Activated naive CD4-positive, alpha-beta T cell (primary cell): ENCODE measurements at places on chromosomes 13 and 19.

DNA sequence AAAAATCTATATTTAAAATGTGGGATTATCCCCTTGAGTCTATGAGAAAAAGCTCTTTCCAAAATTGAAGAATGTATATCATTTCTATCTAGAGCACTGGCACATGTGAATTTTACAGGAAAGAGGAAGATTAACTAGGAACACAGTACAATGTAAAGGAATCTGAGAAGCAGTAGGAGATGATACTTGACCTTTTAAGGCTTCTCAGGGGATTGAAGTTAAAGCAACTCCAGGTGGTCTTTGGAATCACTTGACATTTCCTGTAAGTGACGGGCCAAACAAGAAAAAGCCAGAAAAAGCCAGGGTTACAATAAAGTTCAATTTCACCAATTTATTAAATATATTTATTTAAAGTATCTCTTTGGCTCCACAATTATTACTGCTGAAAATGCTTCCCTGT, 1373.9 kb downstream of the OLFM4 start:
- no peak for DNase-seq

DNA sequence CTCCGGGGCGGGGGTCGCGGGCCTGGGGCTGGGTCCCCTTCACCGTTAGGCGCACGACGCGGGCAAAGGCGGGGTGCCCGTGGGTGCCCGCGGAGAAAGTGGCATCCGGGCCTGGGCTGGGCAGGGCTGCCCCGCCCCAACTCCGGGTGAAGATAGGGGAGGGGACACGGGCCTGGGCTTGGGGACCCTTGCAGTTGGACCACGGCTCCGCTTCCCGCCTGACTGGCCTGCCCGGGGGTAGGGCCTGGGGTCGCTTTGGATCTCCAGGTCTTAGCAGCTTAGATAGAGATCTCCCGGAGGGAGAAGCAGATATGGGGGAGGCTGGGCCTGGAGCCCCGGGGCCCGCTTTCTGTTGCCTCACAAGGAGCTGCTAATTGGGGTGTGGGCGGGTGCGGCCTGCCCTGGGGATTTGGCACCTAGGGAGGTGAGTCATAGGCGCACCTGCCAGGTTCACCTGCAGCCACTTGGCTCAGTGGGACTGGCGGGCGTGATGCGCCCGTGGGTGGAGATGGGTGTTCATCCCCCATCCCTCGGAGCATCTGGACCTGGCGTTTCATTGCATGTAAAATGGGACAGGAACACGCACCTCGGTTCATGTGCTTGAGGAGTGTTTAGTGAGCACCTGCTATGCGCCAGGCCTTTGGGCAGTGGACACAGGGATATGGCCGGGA, 585 bp downstream of the MAP1S start:
- no peak for DNase-seq

DNA sequence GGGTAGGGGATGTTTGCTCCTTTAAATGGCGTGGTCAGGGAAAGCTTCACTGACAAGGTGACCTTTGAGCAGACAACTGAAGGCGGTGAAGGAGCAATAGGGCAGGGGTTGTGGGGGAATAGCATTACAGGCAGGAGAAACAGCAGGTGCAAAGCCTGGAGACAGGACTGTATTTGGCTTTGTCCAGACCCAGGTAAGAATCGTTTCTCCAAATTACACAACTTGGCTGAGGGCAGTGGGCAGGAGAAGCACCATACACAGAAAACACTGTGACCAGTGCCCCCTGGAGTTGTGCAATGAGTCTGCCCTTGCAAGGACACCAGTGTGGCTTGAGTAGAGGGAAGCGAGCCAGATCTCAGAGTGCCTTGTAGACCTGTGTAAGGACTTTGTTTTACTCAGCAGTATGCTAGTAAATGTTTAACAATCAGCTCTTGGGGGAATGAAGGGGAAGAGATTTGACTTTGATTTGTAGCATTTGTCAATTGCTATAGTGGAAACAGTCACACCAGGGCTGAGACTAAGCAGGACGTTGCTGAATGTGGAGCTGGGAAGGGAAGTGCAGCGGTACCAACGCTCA, 360.0 kb downstream of the DCT start:
- DNase-seq, result no peak

GRCh38 chr13:30334663-30335386, 27.5 kb upstream of the KATNAL1 start:
- DNase-seq, result no peak

DNA sequence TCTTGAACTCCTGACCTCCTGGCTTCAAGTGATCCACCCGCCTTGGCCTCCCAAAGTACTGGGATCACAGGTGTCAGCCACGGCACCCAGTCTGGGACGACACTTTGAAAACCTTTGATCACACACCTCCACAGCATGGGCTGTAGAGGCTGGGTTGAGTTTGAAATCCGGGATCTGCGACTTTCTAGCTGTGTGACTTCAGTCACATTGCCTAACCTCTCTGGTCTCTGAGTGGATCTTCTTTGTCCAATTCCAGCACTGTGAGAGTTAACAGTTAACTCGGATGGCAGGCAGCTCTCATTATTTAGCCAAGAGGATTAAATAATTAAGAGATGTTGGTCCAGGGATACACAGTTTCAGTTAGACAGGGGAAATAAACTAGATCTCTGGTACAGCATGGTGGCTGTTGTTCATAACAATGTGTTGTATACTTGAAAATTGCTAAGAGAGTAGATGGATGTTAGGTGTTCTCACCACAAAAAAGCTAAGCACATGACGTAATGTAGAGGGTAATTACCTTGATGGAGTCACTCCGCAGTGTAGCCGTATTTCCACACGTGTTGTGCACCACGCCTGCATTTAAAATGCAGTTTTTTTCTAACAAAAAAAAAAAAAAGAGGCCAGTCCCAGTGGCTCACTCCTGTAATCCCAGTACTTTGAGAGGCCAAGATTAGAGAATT, 1.9 kb downstream of the GALP start:
- no peak for DNase-seq

- DNase-seq, result no peak
Measured at GRCh38 chr19:50662651-50663481, 13.6 kb downstream of the C19orf81 start.

DNA sequence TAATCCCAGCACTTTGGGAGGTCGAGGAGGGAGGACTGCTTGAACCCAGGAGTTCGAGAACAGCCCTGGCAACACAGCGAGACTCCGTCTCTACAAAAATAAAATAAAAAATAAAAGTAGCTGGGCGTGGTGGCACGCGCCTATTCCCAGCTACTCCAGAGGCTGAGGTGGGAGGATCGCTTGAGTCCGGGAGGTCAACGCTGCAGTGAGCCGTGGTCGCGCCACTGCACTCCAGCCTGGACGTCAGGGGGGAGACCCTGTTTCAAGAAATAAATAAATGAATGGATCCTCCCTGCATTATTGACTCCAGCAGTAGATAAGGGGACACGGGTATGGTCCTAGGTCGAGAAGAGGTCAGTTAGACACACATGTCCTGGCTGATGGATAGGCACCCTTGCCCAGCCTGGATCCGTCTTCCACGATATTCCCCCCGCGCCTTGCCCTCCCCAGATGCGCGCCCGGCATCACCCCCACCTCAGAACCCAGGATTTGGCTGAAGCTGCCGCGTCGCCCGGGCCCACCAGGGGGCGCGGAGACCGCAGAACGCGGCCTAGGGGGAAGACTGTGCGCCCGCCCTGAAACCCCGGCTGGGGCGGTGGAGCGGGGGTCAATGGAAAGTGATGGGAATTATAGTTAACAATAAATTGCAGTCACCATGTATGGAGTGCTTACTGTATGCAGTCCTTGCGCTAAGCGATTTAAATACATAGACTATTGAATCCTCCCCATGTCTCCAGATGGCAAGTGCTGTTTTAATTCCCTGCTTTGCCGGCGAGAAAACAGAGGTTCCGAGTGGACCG, 2.1 kb upstream of the HOOK2 start:
- DNase-seq, result peak; percentile 66

DNA sequence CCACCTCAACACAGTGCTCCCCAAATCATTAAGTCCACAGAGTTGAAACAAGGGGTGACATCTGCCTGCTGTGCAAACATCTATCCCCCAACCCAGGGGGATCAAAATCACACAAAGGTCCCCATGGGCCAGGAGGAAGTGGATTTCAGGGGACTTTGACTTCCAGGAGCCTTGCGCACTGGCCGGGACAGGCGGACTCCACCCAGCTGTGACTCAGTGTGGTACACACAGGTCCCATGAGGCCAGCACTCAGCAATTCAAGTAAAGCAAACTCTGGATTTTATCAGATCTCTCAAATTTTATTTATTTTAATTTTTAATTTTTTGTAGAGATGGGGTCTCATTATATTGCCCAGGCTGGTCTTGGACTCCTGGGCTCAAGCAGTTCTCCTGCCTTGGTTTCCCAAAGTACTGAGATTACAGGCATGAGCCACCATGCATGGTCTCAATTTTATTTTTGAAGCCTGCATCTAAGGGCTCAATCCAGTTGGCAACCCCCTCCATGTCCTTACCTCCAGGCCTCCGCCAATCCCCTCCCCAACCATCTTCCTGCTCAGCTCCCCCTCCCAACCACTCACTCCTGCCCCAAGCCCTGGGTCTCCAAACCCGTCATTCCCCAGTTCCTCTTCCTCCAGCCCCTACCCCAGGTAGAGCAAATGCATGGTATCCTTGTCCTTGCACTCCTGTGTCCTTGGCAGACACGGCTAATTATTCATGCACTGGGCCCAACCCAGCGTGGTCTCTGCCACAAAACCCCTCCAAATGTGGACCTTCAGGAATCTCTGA, 18.2 kb downstream of the ARHGAP33 start:
- no peak for DNase-seq

DNA sequence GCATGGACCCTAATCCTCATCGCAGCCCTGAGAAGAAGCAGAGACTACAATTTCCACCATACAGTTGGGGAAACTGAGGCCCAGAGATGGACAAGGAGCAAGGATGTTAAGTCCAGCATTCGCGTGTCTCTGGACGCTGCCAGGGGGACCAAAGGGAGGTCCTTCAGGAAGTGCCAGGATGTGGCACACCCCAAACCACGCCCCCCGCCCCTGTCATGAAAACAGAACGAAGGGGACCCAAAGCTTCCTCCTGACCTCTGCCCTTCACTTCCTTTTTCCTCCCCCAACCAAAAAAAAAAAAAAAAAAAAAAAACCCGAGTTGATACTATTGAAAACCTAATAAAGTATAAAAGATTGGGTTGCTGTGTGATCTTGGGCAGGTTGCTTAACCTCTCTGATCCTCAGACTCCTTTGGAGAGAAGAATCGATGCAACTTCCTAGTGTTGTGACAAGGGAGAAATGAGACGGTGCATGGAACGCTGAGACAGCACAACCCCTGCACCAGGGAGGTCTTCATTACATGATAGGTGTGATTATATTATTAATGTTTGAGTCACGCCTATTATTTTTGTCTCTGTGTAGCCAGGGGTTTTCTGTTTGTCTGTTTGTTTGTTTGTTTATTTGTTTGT, 2.7 kb upstream of the ZBTB7A start:
- DNase-seq, result no peak

DNA sequence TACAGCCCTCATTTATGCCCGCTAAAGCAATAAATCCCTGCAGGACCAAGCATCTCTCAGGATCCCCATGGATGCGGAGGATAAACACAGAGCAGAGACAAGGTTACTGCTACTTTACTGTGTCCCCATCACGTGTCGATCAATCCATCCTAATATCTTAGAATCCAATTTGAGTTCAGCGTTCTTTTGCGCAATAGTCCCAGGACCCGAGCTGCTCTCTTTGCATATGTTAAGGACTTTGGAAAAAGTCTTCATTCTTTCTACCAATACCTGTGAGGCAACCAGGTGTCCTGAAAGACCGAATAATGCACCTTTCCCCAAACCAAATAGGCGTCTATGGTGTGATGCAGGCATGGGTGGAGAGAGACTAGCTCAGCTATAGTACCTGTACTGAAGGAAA, 38.0 kb upstream of the URAD start:
- DNase-seq, result no peak

DNA sequence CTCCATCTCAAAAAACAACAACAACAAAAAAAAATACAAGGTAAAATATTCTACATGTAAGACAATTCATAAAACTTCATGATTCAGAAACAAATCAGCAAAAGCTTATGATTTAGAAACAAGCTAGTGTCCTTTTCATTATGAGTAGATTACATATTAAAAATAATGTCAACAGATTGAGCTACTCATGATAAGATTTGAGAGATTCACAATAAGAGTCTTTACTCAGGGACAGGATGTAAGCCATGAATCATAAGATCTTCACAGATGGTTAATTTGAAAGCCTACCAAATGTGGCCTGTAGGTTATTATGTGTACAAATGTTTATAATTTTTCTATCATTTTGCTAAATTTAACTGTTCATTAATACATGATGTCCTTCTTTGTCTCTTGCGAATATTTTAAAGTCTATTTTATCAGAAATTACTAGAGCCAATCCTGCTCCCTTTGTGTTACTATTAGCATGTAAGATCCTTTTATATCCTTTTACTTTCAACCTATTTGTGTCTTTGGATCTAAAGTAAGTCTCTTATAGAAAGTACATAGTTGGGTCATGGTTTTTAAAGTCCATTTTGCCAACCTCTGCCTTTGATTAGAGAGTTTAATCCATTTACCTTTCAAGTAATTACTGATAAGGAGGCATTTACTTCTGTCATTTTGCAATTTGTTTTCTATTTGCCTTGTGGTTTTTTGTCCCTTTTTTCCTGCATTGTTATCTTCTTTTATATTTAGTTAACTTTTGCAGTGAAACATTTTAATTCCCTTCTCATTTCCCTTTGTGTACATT, 68.3 kb upstream of the RXFP2 start:
- no peak for DNase-seq

DNA sequence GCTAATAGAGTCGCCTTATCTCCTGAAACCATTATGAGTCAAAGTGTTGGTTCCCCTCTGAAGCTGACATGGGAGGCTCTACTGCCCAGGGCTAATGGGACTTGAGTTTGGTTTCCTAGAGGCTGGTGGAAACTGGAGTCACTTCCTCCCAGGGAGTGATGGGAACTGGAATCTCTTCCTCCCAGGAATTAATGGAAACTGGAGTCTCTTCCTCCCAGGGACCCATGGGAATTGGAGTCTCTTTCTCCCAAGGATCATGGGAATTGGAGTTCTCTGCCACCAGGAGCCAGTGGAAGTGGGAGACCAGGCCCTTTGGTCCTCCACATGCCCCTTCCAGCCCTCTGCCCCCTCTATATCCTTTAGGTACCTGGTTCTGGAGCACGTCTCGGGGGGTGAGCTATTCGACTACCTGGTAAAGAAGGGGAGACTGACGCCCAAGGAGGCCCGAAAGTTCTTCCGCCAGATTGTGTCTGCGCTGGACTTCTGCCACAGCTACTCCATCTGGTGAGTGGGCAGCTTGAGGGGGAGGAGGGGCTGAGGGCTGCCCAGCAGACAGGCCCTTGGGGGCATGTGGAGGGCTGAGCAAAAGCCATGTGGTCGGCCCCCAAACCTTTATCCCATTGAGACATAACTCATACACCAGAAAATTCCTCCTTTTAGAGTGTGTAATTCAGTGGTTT, 5.5 kb downstream of the BRSK1 start:
- DNase-seq, result no peak

DNA sequence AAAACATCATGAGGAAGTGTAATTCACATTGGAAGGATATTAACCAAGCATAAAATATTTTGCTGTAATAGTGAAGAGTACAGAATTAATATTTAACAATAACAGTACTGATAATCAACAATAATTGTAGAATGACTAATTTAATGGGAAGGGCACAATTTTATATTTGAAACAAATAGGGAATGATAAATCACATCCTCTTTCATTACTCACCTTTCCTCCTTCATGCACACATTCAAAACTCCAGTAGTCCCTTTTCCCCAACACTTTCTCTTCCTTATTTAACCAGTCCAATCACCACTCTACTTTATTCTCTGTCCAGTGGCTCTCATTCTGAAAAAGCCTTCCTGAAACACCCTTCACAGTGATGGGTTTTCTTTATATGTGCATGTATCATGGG, 110.8 kb upstream of the POSTN start:
- DNase-seq, result no peak
